ENCODE measurements at places on chromosomes 3 and 15.

- DNase-seq: no peak
Observed at GRCh38 chr3:50201573-50202315, 3.3 kb upstream of the SLC38A3 start.

DNA sequence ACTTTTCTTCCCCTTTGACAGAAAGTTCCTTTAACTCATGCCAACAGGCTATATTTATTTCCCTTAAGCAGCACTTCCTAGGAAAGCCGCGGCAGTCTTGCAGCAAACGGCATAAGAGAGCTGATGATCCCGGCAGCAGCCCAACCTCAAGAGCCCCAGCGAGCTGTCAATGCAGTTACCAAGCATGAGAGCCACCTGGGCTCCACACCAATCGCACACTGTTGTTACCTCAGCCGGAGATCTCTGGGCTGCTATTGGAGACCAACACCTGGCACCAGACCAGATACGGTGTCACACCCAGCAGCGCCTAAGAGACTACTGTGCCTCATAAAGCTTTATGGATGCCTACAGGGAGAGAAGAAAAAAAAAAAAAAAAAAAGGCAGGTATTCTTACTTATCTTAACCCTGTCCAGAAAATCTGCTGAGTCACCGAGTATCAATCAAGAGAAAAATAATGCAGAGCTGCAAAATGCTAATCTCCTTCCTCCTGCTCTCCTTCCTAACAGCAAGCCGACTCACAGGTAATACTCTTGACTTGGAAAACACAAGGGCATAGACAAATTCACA is 11.7 kb downstream of the ABCC5 start:
- DNase-seq: no peak

DNA sequence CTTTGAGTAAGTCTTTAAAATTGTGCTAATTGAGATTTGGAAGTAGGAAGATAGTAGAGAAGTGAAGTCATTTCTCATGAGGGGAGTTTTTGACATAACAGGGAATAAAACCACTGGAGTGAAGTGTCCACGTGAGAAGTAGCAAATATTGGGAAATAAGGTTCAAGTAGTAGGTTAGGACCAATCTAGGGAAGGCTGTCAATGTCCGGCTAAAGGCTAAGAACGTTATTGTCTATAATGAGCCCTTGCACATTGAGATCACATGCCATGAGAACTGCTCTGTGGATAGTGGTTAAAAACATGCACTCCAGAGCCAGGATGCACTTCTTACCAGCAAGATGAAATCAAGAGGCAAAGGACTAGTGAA is 459.9 kb upstream of the TPRG1 start:
- DNase-seq: no peak

DNA sequence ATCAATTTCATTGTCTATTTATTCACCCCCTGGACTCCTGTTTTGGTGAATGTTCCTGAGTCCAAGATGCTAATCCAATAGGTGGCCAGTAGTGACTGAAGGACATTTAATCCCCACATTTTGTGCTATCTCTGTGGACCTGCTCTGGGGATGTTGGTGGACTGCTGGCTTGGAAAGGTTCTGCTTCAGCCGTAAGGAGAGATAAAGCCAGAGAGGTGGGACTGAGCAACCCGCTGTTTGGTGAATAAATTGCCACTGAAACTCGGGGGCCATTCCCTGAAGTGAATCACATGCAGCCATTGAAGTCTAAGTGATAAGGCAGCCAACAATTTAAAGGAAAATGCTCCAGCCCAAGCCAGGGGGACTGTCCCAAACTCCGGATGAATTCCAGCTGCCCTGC is 1.6 kb upstream of the ABHD6 start:
- DNase-seq: no peak

DNA sequence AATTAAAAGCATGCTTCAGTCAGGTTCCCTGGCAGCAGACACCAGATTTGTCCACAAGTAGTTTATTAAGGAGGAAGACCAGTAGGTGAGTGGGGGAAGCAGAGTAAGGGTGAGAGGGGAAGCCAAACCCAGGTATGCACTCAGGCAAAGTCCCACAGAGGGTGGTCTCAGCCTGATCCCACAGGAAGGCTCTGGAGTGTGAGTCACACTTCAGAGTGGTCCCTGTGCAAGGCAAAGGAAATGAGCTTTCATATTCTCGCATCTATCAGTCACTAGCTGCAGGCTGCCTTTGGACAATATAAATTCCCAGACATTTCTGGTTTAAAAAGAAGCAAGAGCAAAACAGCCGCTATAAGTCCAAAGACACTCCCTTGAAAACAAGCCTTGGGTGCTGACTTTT is 78.5 kb downstream of the TRANK1 start:
- no peak for DNase-seq

DNA sequence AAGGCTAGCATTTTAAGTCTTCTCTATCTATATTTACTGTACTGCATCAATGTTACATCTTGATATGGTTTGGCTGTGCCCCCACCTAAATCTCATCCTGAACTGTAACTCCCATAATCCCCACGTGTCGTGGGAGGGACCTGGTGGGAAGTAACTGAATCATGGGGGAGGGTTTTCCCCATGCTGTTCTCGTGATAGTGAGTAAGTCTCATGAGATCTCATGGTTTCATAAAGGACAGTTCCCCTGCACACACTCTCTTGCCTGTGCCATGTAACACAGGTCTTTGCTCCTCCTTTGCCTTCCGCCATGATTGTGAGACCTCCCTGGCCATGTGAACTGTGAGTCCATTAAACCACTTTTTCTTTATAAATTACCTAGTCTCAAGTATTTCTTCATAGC is 161.5 kb downstream of the TBC1D5 start:
- DNase-seq: no peak

- DNase-seq: no peak
Observed at GRCh38 chr3:31516757-31517156, 16.0 kb upstream of the STT3B start.

- no peak for DNase-seq
Observed at GRCh38 chr15:43939070-43939469, 112.3 kb downstream of the WDR76 start.

DNA sequence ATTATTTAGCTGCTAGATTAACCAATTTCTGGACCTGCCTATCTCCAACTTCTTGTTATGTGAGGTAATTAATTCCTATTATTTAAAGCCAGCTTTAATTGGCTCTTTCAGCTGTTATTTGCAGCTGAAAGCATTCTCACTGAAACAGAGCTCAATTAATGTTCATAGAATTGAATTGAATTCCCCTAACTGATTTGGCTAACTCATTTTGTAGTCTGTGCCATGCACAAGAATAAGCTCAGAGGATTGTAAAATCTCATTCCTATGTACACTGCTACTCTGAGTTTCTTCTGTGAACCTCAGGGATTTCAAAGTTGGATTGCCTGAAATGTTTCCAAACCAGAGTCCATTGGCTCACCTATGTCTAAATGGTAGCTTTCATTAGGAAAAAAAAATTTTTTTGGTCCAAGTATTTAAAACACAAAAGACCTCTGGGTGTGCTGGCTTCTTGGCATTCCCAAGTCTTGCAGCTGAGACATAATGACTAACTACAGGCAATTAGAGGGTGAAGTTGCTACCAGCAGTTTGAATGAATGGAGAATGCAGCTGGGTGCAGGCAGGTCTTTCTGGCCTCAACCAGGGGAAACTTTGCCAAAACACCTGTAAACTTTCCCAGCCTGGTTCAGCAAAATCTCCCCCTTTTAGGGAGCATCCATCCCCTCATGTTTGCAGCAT is 134.3 kb downstream of the EDEM1 start:
- no peak for DNase-seq

DNA sequence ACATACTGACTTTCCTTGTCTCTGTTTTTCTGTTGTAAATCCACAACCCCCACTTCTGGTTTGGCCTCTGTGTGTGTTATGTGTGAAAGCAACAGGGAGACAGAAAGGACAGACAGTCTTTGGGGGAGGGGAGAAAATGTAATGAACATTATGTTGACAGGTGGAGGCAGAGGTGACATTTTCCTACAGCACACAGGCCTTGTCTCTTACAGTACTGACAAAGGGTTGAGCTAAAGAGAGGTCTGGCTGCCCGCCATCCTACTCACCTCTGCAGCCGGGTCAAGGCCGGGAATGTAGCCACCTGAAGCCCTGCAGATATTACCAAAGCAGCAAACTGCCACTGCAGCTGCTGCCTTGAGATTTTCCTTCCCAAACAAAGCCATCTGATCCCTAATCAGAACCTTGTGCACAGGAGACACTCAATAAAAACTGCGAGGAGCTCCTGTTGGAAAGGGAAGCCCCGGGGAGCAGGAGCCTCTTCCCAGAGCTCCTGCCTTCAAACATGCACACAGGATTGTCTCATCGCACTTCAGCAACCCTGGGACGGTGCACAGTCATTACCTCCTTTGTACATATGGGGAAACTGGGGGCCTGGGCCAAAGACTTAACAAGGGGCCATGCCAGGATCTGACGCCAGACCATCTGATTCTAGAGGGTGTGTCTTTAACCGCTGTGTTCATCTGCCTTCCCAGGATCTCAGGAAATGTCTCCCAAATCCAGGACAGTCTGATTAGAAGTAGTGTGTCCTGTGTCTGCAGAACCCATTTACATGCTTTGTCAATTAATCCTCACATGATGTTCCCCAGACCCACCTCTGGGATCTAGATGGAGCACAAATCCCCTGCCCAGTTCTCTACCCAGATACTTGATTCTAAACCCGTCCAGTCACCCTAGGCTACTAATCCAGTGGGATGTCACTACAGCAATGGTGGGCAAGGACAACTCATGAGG is 14.2 kb downstream of the MYO5C start:
- DNase-seq: no peak

DNA sequence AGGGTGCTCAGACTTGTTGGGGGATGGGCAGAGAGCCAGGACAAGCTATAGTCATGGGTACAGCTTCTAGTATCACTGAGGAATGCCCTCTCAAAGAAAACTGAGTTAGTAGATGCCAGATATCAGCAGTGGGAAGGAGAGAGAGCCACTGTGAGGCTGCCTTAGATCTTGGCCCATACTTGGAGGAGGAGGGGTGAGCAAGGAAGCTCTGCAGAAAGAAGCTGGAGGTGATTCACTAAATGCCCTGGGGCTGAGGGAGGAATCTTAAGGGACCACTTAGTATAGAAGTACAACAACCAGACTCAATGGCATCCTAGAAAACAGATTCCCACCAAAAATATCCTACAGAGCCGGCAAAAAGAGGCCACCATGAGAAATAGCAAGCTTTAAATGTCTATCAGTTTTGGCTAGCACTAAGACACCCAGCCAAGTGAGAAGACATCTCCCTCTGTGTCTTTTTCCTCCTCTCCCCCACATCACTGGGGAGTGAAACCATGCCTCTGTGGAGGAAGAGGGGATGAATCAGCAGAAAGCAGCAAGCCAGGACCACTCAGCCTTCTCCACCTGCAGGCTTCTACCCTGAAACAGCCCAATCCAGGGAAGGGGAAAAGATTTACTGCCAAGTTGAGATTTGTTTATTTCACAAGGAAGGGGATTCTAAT is 282.5 kb upstream of the STT3B start:
- no peak for DNase-seq
